Naive B cell (primary cell): ENCODE measurements at places on chromosomes 3 and 15.
A peak's percentile ranks its signal among the peaks of the same experiment; 100 is the strongest.

GRCh38 chr15:31265090-31265870, 61.4 kb upstream of the KLF13 start:
- peak; percentile 25 for DNase-seq

DNA sequence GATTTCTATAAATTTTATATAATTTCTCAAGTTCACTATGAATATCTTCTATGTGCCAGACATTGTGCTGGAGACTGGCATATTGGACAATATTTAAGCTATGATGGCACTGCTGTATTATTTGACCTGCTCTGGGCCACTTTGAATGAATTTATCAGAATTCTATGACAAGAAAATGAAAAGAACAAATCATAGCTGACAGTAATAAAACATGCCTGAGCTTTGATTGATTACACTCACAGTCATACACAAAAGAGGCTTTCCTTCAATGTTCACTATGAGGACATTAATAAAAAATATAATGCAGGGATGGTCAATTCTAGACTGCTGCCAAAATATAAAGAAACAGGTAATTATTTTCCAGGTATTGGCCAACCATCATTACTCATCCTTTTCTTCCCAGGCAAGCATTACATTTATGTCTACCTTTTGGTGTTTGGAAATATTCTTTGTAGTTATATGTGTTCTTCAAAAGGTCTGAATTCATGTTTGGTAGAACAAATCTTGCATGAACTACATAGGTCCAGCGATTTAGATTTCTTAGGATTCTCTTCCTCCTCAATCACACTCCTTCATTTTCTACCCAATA, 81.0 kb upstream of the ALCAM start:
- no peak for DNase-seq

- DNase-seq: no peak
Measured at GRCh38 chr15:42741710-42742109, 4.8 kb upstream of the CDAN1 start.

DNA sequence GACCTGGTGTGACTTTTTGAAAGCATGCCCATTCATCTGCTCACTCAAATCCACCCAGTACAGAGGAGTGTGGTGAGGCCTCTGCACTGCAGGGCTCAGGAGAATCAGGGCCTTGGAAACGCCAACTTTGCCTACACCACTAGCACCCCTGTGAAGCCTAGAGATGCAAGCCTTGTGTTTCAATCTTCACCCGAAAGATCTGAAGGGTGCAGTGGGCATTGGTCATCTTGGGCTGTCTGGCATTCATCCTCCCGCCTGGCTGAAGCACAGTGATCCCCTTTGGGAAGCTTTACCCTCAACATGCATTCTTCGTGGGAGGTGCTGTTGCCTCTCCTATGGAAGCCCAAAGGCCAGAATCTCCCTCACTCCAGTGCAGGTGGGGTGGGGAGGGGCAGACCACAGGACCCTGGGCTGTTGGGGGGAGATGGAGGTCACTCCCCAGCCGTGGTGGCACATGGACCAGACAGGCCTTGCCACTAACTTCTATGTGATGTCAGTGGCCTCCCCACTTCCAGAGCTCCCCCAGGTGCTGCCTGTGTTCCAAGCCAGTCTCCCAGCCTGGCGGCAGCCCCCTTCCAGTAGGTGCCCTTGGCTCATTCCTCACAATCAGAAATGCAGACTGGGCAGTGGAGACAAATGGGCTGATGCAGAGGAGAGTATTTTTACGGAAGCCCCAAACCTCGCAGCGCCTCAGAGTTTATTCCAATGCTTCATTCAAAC, 92.5 kb downstream of the ADAMTS17 start:
- DNase-seq: no peak

GRCh38 chr3:13884851-13885703, 5.2 kb upstream of the WNT7A start:
- DNase-seq: peak; percentile 34
